ENCODE measurements at places on chromosomes 7 and 10.

- no peak for DNase-seq
These were observed 266.4 kb downstream of the PTPRN2 start for GRCh38 chr7:158321056-158321700.

DNA sequence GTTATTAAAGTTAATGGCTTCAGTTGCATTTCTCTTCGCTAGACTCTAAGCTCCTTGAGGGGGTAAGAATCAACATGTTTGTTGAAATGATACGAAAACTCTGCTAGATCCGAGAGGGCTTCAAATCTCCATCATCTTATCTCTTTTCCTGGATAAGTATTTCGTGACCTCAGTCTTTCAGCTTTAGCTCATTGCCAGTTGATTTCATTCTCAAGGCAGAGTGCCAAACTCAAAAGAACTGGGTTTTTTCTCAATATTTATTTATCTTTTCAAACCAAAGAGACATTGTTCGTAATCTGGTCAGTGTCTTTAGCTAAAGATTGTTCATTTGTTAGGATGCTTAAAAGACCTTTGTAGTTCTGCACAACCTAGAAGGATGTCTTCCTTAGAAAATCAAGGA lies 108.9 kb downstream of the ARID5B start:
- no peak for DNase-seq

DNA sequence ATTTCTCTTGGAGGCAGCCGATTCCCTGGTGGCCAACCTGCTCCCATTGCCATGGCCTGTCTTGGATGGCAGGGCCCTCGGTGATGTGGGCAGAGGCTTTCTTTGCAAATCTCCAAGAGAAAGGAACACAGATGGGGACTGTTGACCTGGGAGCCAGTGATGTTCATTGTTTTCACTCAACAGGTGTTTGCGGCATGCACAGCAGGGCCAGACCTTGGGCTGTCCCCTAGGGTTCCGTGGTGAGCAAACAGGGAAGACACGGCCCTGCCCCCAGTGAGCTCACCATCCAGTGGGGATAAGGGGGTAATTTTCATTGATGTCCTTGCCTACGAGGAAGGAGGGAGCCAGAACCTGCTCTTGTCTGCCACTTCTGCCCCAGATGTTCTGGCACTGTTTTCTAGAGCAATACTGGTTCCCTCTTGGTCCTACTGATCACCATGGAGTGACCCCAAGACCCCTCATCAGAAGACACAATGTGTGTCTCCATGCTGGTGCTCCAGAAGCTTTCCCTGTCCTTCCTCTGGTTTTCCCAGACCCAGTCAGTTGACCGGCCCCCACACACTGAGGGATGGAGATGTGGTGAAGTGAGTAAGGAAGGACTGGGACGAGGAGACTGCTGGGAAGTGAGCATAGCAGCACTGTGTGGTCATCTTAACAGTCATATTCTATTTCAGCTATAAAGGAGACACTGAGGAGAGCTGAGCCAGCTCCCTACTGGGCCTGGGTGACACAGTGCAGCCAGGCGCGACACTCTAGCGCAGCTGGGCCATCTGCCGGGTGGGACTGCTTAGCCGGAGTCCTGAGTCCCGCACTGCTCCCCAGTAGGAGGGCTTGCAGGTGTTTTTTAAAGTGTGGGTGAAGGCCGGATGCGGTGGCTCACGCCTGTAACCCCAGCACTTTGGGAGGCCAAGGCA lies 20.4 kb upstream of the FIGNL1 start:
- DNase-seq: no peak

DNA sequence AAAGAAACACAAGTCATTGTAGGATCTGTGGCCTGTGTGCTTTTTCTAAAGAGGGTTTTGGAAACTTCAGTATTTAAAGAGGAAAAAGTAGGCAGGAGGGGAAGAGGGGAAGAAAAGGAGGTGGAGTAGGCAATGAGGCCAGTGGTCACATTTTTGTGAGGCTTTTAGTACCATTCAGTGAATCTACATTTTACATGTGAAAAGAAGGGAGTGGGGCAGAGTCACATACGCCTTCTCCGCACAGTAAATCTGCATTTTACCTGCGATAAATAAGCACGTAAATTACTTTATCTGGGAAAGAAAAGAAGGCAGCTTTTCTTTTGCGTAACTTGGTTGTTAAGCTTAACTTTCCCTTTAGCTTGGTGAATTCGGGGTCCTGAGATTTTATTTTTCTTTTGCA lies 13.2 kb downstream of the CHST12 start:
- DNase-seq: no peak

GRCh38 chr7:100044718-100045117 lies 4.9 kb upstream of the ZSCAN21 start:
- peak; percentile 17 for DNase-seq

DNA sequence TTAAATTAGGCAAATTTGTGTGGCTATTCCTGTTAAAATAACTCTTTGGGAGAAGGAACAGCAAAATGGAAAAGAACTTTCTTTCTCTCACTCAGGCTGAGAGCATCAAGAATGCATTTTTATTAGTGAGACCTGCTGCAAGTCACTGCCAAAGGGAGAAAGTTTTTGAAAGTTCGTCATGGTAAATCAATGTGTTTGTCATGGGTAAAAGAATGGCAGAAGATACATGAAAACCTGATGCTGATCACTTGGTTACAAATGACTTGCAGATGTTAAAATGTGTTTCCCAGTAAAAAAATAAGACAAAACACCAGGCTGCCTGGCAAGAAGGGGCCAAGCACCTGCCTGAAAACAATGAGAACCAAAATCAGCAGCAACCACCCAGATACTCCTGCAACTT lies 484.7 kb upstream of the NRP1 start:
- DNase-seq: no peak

- DNase-seq: peak; percentile 33
These were observed 238.7 kb upstream of the PRSS58 start for GRCh38 chr7:142496545-142496991.

GRCh38 chr7:36272567-36273269 lies 116.9 kb upstream of the ANLN start:
- DNase-seq: no peak

- DNase-seq: peak; percentile 31
These were observed 8.4 kb downstream of the PPP2R2D start for GRCh38 chr10:131909014-131909808.

DNA sequence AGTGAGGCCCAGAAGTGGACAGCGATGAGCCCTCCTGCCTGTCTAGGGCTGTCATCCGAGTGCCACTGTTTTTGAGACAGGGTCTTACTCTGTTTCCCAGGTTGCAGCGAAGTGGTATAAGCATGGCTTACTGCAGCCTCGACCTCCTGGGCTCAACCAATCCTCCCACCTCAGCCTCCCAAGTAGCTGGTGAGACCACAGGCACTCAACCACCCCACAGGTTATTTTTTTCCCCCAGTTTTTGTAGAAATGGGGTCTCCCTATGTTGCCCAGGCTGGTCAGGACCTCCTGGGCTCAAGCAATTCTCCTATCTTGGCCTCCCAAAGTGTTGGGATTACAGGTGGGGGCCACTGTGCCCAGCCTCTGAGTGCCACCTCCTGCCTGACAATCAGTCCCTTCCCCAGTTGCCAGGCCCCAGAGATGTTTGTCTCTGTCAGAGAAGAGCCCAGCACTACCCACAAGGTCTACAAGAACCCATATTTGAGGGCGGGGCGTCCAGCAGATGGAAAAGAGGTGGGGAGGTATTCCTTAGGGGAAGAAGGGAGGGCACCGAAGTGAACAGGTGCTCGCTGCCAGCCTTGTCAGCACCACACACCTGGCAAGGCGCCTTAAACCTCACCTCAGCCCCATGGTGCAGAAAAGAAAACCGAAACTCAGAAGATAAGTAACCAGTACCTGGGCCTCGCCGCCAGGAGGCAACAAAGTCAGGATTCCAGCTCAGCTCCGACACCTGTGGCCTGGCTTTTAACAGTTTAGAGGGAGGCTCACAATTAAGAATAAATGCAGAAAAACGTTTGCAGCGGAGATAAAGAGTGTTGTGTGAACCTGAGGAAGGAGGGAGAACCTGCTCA lies 77.4 kb upstream of the ANLN start:
- peak; percentile 43 for DNase-seq

DNA sequence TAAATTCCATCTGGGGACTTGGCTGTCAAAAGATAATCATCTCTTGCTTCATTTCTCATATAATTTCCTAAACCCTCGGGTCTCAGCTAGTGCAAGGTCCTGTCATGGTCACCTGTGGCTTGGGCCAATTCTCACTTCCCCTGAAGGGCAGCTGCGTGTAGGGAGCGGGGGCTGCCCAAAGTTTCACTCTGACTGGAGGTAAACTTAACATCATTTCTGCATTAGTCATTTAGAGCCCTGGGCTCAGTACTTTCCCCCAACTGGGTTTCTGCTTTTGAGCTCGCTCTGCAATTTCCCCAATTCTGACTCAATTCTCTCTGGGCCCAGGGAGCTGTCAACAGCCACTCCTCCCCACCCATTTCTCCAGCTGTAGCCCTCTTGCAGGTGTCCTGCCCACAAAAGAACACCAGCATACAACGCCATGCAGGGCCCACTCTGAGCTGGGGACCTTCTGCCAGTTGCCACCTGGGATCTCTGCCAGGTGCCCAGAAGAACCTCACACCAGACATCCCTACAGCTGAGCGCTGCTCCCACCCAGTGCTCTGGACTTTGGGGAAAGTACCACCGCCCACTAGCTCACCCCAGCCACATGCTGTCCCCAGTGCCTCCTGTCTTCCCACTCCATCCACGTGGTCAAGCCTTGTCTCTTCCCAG lies 37.9 kb downstream of the VOPP1 start:
- DNase-seq: peak; percentile 70

DNA sequence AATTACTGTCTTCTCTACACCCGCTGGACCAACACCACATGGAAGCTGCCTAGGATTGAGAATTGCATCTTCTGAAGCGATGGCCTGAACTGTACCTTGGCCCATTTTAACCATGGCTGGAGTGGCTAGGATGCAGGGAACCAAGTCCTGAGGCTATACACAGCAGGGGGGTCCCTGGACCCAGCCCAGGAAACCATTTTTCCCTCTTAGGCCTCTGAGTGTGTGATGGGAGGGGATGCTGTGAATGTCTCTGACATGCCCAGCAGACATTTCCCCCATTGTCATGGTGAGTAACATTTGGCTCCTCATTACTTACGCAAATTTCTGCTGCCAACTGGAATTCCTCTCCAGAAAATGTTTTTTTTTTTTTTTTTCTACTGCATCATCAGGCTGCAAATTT lies 822.7 kb downstream of the PCDH15 start:
- no peak for DNase-seq

DNA sequence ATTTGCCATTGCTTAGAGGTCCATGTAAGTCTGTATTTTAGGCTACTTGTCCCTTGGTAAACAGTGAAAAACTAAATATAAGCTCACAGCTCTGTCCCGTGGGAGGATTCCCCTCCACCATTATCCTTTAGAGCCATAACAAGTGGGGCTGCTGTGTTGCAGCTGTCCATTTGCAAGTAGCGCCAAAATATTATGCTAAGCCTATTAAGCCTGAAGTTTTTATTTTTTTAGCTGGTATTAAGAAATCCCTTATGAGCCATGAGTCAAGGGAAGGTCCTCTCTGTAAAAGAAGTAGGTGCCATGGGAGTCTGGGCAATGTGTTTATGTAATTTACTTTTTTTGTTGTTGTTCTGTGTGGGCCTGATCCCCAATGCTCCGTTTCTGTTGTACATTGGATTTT lies 183.9 kb downstream of the THSD7A start:
- no peak for DNase-seq

DNA sequence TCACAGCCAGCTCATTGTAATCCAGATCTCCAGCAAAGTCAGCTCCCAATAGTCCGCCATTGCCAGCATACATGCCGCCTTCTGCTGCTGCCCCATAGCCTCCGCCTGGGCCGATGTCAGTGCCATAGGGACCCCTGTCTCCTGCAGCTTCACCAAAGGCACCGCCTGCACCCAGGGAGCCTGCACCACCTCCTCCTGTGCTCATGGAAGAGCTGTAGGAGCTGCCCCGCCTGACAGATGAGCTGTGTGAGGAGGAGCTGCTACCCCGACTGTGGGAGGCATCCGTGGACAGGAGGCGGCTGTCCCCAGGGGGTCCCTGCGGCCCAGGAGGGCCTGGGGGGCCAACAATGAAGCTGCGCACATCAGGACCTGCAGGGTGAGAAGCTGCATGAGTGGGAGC lies 51.7 kb downstream of the COL17A1 start:
- DNase-seq: no peak

DNA sequence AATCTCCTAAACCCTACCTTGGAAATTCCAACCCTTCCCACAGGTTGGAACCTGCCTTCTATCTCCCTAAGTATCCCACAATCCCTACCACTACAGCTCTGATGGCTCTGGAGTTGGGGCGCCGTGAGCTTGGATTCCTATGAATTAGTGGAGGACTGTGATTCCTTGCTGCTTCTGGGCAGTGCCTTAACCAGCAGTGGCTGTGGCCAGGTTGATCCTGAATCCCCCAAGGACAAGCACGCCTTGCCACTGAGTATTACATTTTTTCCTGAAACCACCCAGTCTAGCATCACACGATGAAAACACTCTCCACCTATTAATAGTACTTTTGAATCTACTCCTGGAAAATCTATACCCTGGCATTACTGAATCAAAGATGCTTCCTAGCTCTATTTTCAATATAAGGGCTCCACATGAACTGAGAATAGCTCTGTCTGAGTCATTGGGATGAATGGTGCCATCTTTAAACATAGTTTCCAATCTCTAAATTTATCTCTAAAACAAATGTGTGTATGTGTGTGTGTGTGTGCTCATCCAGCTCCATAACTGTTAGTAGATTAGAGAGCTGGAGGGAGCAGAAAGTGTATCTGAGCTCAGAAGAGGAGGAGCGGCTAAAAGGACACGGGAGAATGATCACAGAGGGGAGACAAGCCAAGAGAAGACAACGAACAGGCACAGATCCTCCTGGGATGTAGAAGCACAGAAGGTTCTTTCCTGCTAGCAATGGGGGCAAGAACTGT lies 11.9 kb upstream of the INPP5F start:
- no peak for DNase-seq

DNA sequence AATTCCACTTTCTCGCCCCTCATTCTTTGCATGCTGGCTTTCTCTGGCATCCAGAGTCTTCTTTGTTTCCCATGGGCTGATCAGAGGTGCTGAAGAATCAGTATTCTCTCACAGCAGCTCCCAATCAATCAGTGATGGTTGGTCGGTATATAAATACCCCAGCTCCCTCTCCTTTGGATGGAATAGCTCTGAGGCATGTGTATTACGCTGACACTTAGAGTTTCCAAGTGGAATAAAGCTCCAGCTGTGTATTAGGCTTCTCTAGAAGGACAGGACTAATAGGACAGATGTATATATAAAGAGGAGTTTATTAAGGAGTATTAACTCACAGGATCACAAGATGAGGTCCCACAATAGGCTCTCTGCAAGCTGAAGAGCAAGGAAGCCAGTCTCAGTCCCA lies 218.3 kb upstream of the GRB10 start:
- DNase-seq: no peak

DNA sequence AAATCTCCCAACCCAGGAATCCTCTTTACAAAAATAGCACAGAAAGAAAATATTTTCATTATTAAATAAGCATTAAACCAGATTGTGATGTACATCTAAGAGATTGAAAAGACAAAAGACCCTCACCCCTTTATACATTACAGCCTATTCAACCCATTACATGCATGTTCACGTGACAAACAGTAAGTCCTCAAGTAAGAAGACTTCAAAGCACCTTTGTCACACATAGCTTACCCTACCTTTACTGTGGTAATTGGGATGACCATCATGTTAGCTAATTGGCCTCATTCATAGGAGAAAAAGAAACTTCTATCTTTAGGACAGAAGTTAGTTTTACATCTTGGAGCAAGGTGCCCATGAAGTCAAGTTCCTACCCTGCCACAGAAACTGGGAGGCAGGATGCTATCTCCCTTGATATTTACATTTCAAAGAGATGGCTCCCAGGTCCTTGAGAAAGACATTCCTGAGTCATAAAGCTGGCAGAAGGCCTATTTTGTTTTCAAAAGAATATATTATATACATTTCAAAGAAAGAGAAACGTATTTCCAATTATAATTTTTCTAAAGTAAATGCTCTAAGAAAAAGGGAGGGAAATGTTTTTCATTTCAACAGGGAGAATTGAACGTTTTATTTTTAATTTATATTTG lies 48.1 kb downstream of the GNAI1 start:
- no peak for DNase-seq

Data from CD4-positive, alpha-beta T cell treated with Interleukin-6 for 4 hours (primary cell).